ENCODE measurements at places on chromosomes 12 and 14.

DNA sequence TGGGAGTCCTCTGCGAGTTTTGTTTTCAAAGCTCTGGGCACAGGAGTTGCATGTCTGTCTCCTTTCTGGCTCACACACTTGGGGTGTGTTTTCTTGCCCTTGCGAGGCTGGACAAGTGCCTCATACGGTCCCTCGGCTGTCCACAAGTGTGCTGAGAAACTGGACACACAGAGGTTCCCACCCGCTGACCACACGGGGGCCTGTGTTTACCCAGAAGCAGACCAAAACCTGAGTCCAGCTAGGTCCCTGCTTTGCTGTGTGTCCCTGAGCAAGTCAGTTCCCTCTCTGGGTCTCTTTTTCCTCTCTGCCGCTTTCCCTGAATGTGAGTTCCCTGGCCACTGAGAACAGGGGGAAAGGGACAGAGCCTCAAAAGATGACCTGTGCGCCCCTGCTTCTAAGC is 678 bp upstream of the OAS2 start:
- no peak for DNase-seq

DNA sequence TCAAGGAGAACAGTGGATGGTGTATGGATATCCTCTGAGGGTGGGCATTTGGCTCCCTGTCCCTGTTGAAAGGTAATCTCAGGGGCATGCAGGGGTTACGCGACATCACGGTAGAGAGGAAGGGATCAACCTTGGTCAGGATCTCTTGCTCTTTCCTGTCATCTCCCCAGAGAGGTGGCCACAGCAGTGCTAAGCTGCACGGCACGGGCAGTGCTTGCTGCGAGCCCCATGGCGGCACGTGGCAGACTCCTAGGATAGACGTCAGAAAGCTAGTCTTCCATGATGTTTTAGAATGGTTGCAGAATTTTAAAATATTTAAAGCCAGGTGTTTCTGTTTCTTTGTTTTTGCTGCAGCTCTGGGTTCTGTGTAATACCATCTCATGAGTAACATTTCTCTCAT is 41.0 kb downstream of the DYNC1H1 start:
- no peak for DNase-seq

DNA sequence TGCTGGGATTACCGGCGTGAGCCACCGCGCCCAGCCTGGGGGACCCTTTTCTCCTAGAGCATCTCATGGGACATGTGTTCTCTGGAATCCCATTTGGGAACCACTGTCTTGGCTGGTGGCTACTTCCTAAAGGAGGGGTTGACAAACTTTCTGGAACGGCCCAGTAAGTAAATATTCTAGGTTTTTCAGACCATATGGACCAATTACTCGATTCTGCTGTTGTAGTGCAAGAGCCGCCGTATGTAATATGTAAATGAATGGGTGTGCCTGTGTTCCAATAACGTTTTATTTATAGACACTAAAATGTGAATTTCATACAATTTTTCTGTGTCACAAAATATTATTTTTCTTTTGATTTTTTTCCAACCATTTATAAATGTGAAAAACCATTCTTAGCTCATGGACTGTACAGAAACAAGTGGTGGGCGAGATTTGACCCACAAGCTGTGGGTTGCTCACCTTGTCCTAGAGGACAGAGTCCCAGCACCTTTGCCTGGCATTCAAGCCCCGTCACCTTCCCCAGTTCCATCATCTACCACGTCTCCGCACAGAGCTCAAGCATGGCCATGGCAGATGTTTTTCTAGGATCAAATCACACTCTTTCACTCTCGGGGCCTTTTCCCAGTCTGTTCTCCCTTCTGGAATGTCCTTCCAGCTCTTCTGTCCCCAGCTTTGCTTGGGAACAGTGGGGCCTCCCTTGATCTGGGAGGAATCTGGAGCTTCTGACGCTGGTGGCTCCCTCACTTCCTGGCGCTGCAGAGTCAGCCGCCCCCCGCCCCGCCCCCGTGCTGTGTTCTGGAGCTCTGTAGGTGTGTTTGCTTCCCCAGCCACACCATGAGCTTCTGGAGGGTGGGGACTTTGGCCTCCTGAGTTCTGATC is 17.9 kb upstream of the RCOR1 start:
- no peak for DNase-seq

- no peak for DNase-seq
Measured at GRCh38 chr12:20507056-20507455, 138.7 kb downstream of the PDE3A start.

GRCh38 chr14:90894241-90894640 is 78.0 kb upstream of the TTC7B start:
- DNase-seq = no peak

DNA sequence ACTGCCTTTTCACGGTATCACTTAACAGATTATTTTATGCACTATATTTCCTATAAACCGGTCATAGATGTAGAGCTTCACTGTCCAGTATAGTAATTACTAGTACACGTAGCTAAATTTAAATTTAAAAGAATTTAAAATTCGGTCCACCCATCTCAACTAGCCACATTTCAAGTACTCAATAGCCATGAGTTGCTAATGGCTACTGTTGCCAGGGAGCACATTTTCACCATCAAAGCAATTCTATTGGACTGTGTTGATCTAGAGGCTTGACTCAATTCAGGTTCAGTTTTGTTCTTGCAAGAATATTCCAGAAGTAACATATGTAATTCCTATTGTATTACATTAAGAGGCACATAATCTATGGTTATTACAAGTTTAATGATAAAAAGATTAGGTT is 20.0 kb downstream of the TMED8 start:
- DNase-seq = no peak

GRCh38 chr12:127620735-127621355 is 646.1 kb upstream of the TMEM132C start:
- no peak for DNase-seq

DNA sequence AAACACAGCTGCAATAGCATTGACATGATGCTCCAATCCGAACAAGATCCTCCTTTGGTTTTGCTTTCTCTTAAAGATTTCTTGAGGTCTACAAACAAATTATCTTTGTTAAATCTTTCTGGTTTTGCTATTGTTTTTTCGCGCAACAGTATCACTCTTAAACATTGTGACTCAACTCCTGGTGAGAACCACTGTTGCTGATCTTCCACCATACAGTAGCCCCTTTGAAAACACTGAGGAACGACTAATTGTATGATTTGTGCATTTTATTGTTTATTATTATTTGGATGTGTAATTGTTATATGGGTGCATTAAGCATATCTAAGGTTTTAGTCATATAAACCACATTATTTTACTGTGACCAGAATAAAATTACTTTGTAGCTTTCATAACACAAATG is 282.8 kb downstream of the EGLN3 start:
- DNase-seq = no peak

DNA sequence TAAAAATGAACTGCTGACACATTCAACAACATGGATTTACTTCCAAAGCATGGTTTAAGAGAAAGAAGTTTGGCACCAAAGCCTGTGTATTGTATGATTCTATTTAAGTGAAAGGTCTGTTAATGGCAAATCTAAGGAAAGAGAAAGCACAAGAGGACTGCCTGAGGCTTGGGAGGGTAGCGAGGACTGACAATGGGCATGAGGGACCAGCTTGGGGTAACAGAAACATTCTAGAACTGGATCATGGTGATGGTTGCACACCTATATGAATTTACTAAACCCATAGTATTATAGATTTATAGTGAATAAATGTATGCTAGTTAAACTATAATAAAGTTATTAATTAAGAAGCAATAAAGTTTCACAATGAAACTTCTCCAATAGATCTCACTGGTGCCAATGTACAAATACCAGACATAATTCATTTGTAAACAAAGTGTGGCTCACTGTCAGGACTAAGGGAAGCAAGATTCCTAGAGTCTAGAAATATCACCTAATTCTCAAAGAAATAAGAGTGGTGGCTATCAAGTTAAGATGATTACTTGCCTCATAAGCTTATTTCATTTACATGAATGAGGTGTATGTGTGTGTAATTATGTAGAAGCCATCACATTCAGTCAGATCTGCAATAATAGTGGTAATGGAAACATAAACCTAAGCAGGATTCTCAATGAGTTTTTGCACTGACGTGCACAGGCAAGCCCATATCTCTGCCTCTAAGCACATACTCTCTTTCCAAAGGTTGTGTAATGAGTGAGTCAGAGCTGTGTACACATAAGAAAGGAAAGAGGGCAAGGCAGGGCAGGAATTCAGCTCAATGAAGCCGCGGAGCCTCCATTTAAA is 353.4 kb downstream of the KCNH5 start:
- no peak for DNase-seq

- no peak for DNase-seq
Measured at GRCh38 chr12:86600664-86601231, 344.6 kb upstream of the MGAT4C start.

DNA sequence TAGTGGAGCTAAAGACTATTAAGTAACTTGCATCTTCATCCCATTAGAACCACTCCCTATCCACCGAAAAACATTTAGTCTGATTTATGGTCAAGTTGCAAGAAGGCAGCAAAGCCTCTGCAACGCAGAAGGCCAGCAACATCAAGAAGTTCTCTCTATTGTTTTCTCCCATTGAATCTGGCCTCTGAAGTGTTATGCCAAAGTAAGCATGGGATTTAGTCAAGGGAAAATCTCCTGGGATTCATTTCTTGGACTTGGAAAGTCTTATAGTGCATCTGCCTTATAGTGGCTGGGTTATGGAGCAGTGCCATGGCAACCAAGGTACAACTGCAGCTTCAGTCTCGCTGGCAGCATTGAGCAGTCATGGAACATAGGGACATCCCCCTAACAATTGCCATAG is 87.7 kb upstream of the KRR1 start:
- DNase-seq = no peak

DNA sequence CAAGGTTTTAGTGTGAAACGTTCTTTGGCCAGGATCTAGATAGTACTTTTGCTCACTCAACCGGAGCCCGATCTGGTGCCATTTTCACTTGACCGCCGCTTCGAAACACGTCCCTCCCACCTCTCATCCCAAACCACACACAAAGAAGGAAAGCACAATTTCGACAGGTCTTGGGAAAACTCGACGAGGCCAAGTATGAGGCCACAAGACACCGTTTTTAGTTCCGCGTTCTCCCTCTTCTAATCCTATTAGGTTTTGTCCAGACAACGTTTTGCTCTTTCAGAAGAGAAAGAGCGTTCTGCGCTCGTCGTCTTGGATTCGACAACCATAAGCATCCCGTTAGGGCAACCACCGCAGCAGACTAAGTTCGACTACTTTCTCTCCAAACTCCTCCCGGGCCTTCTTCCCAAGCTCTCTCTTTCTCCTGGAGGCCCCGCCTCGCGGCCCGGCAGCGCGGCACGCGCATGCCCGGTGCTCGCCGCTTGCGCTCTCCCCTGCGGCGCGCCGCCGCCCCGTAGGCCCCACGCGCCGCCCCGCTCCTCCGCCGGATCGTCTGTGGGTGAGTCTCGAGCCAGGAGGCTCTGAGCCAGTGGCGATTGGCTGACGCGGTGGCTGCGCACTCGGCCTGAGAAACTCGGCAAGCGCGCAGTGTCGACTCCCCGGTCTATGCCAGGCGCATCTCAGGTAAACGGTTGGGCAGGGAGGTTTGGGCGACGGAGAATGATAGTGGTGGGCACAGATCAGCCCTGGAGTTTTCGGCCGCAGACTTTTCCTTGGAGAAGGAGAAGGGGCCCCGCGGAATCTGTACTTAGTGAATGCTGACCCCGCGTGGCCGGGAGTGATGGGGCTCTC is at the start of gene MIPOL1:
TSS of gene MIPOL1 (plus strand) at position 517 of the 852 bp plus-strand sequence. CDS start 49,952 bp downstream, outside the sequence.
- DNase-seq = peak; percentile 11

- no peak for DNase-seq
Measured at GRCh38 chr12:13091832-13092231, 11.6 kb downstream of the GSG1 start.

DNA sequence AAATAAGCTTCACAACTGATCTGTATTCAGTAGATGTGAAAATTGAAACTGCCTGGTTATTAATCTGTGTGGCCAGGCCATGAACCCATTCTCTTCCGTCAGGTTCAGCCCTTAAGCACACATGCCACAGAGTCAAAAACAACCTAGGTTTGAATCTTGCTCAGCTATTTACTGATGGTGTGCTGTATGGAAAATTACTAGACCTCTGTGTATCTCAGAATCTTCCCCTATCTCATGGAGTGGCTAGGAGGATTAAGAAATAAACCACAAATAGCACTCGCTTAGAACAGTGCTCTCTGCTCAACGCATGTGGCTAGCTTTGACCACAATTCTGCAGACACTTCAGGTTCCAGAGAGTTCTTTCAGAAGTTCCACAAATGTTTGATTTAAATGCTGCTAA is 240.7 kb upstream of the PLEKHG7 start:
- no peak for DNase-seq

DNA sequence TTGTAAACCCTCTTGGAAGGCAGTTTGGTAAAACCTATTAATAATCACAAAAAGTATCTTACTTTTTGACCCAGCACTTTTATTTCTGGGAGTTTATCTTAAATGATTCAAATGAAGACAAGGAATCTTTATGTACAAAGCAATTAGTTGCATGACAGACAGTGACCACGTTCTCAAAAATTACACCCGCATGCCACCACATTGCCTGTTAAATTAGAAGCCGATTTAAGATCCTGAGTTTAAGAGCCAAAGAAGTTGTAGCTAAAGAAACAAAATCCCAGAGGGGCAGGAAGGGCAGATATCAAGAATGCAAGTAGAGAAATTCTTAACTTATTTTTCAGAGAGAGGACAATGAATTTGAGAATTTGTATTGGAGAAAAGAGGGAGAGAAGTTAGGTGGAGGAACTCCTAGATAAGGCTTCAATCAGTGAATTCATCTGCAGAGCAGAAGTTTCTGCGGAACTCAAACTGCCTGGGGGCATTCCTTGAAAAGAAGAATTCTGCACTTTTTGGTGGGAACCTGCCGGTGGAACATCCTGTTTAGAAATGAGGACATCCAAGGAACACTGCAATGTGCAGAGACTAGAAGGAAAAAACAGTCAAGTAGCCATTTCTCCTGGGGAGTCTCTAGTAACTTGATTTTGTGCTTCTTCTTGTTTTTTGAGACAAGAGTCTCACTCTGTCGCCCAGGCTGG is 1.1 kb upstream of the RIOX1 start:
- DNase-seq = no peak

GRCh38 chr12:56808954-56809353 is 45.8 kb downstream of the HSD17B6 start:
- no peak for DNase-seq

GRCh38 chr14:31961896-31962295 is 115.2 kb upstream of the ARHGAP5 start:
- DNase-seq = no peak

DNA sequence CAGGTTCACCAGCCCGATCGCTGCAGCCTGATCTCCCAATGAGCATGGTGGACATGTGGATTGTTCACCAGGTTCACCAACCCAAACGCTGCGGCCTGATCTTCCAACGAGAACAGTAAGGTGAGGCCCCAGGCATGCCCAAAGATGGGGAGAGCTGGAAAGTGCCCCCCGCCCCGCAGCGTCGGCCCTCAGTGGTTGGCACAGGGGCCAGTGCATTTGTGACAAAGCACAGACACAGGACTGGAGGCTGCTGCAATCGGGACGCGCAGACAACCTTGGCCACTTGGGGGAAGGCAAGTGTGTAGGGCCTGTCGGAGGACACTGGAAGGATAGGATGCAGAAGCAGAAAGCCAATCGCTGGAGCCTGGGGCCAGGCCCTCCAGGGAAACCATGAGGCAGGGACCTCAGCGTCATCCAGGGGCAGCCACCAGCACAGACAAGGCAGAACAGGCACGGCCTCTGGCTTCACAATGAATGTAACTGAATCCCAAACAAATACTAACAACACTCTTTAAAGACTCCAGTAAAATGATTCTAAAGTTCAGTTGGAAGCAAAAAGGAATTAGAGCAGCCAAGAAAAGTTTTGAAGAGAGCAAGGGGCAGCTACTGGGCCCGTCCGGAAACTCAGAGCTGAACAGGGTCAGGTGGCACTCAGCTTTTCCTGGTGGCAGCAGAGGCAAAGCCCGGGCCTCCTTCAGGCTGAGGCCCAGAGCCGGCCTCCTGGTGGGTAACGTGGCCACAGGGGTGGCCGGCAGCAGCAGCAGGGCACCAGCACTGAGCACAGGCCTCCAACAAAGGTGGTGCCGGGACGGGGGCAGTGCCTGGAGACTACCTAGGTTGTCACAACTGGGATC is 13.3 kb downstream of the BRF1 start:
- DNase-seq = no peak

Data from GOT3 (cell line).